ENCODE measurements at places on chromosomes 11 and 22. TPM values are rescaled to one million over a fixed set of nuclear protein-coding genes. Genes with fewer than 3 reads are reported as not detected.

GGT5 gene
- 1.9 TPM for total RNA-seq

SPDYC gene
- not detected for total RNA-seq

SCN2B gene
- not detected for total RNA-seq

PHOX2A gene
- not detected for total RNA-seq

INS gene
- not detected for total RNA-seq

DTX4 gene
- total RNA-seq: 4.9 TPM

EXPH5 gene
- total RNA-seq: not detected

RBMXL2 gene
- not detected for total RNA-seq

OR4D5 gene
- not detected for total RNA-seq

ARHGAP8 gene
- total RNA-seq: 1.8 TPM

DNAJC24 gene
- 14.5 TPM for total RNA-seq

NUDT22 gene
- total RNA-seq: 28.5 TPM

SLC29A2 gene
- 3.3 TPM for total RNA-seq

CD3E gene
- not detected for total RNA-seq

LRRC74B gene
- total RNA-seq: not detected

FOLH1 gene
- total RNA-seq: not detected

TYR gene
- total RNA-seq: not detected

KRTAP5-6 gene
- not detected for total RNA-seq

Measured in A549 treated with CpdA at 1 μM for 4 hours (cell line).